ENCODE measurements at places on chromosomes 13 and 19.
A peak's percentile ranks its signal among the peaks of the same experiment; 100 is the strongest.

DNA sequence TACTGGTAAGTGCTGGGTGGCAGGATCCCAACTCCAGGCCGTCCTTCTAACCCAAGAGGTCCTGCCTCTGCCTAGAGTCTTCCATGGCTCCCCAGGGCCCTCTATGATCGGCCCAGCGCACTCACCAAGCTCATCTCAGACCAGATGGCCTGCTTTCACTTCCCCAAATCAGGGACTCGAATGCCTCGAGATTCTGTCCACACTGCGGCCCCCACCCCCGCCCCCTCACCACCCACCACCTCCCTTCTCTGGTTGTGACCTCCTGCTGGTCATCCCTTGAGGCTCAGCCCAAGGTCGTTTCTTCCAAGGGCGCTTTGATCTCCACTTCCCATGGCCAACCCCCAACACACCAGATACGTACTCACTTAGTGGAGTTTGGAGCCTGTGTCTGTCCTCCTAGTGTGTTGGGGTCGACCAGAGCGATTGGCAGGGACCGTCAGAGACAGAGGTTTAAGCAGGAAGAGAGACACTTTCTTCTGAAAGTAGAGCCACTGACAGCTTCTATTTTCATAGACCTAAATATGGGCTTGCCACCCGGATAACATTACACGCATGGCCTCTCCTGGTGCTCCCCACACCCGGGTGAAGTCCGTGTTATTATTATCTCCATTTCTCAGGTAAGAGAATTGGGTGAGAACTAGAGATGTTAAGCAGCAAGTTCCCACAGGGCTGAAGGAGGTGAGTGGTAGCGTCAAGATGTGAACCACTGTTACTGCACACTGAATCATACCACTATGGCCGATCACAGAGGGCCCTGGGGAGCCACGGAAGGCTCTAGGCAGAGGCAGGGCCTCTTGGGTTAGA is at the start of gene FCER2:
Gene FCER2, minus strand, starts transcription at position 478 of the 804 bp plus-strand sequence. CDS start 2,371 bp downstream, outside the sequence.
- no peak for DNase-seq

DNA sequence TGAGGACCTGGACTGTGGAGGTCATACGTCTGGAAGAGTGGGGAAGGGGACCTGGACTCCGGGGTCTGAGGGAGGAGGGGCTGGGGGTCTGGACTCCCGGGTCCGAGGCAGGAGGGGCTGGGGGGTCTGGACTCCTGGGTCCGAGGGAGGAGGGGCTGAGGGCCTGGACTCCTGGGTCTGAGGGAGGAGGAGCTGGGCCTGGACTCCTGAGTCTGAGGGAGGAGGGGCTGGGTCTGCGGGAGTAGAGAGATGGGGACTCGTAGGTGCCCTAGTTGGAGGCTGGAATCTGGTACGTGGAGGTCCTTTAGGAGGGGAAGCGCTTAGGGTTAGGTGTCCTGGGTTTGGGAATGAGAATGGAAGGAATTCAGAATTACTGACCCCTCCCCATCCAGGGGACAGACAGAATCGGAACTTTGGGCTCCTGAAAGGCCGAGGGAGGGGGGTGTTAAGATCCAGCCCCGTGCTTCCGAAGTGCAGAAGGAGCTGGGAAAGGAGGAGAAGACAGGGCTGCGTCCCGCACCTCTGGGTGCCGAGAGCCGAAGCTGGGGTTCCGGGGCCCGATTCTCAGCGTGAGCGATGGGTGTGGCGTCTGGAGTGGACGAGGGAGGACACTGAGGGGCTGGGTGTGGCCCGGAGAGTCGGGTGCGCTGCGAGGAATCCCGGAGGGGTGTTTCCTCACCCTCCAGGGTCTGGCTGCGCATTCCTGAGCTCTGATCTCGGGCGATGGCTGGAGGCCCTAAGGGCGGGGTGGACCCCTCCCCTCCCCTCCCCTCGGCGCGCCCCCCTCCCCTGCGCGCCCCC is 608 bp downstream of the MYADM start:
- peak; percentile 21 for DNase-seq

DNA sequence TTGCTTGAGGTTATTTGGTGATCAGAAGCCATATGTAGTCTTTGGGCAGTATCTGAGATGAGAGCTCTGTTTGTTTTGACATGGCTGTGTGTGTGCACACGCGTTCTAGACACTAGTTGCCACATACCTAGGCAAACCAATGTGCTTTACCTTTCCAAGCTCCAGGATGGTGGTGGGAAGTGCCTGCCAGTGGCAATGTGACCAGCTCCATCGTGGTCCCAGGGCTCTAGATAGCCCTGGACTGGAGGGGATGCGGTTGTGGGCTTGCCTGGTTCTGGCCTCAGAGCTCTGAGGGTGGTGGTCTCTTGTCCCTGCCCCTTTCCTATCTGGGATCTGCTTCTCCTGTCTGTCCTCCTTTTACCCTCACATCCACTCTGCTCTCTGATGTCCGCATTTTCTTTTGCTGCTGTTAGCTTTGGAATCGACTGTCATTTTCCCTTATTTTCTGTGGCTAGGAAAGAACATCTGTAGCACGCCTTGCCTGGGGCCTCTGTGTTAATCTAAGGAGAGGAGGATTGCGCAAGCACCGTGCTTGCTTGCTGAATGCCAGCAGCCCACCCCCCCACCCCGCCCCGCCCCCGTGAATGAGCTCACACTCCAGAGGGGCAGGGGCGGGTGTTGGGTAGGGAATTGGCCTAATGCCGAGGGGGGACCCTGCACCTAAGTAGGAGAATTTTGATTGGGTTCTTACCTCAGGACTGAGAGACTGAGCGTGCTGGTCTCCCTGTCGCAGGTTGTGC is 89.5 kb downstream of the ARHGEF7 start:
- DNase-seq = peak; percentile 12

- DNase-seq = no peak
These were observed 1.0 kb downstream of the HIF3A start for GRCh38 chr19:46297700-46298478.

GRCh38 chr13:48295271-48295670 is 8.3 kb upstream of the RB1 start:
- no peak for DNase-seq

GRCh38 chr19:49890349-49891311 is 6.1 kb downstream of the IL4I1 start:
- peak; percentile 68 for DNase-seq

- DNase-seq = no peak
These were observed 28.6 kb upstream of the PNMA8B start for GRCh38 chr19:46524308-46524707.

DNA sequence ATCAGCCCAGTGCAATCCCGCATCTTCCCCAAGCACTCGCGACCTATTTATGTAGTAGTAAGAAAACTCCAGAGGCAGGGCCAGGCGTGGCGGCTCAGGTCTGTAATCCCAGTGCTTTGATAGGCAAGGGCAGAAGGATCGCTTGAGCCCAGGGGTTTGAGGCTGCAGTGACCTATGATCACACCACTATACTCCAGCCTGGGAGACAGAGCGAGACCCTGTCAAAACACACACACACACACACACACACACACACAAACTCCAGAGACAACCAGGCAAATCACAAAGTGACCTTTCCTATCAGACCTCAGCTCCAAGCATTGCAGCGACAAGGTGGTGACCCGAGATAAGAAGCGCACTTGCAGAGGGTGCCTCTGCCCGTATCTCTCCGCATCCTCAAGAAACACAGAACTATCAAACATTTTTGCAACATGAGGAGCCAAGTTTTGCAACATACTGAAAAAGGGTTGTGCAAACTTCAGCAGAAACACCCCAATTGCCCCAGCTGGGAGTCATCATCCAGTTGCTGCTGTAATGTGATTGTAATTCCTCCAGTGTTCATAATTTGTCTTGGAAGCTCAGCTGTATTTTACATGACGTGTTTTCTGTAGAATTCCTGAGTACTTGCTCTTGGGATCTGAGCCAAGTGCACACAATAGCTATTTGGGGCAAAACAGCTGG is 8.7 kb upstream of the KLF2 start:
- DNase-seq = no peak

DNA sequence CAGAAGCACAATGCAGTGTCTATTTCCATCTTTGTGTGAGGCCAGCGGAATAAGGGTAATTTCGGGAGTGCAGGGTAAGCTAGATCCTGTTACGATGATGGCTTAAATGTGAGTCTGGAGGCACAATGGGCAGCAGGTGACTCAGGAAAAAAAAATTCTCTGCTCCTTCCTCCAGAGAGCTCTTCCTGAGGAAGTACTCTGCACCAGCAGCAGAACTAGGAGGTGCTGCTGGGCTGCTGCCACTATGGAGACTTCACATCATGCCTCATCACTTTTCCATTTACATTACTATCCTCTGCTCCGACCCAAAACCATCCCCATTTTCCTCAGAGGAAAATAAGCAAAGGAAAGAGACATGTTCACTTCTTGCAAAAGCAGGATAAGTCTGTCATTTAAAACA is 282.0 kb downstream of the DNAJC15 start:
- no peak for DNase-seq

DNA sequence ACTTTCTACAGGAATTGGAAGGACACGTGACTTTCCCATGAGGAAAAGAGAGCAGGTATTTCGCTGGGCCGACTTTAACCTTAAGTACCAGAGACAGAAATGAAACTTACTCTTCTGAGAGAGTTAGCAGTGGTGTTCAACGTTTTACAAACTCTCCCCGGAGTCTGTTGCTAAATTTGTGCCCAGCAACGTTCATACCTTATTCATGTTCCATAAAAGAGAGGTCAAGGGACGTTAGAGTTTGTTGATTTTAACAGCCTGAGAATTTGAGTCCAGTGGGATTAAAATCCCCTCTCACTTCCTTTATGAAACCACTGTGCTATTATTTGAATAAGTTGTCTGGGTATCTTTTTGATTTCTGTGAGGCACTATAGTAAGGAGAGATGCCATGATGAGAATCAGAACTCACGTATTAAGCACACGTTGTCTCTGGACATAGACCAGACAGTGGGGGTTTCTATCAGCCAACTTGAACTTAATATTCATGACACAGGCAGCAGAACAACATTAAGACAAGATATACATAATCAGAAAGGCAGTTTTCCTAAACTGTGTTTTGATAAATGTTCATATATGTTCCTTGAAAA is 33.4 kb downstream of the SPRY2 start:
- DNase-seq = no peak

DNA sequence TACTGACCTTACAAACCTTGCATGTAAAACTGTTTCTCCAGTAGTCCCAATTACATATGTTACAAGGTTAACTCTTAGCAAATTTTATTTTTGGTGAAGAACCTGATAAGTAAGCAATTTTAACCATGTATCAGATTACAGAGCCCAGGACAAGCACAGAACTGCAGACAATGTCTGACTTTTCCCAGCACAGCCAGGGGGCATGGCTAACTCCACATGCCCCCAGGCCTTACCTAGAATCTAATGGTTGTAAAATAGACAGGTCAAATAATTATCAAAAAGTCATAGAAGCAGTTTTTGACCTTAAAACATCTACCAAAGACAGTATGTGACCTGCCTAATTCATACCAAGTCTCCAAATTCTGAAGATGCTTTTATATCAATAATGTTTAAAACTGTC is 364.1 kb downstream of the FOXO1 start:
- no peak for DNase-seq

DNA sequence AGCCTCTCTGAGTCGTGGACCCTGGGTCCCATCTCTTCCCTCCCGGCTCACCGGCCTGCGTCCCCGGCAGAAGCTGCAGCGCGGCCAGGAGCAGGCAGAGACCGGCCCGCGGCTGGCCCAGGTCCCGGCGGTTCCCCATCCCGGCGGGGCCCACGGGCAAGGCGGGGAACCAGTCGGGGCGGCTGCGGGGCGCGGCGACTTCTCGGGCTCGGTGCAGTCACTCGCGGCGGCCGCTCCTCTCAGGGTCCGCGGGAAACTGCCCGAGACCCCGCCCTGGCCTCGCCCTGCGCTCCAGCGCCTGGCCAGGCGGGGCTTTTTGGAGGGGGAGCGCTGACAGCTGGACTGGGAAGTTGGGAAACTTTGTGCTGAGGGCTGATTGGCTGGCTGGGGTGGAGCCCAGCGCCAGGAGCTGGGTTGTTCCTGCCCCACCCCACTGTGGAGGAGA is at the start of gene COL5A3:
Gene COL5A3, minus strand, starts transcription at position 258 of the 445 bp plus-strand sequence. Its CDS starts 119 bp downstream, at position 139.
- no peak for DNase-seq

DNA sequence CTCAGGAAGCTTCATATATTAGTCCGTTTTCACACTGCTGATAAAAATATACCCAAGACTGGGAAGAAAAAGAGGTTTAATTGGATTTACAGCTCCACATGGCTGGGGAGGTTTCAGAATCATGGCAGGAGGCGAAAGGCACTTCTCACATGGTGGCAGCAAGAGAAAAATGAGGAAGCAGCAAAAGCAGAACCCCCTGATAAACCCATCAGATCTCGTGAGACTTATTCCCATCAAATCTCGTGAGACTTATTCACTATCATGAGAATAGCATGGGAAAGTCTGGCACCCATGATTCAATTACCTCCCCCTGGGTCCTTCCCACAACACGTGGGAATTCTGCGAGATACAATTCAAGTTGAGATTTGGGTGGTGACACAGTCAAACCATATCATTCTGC is 23.1 kb downstream of the FLT3 start:
- DNase-seq = no peak

GRCh38 chr19:18833141-18833476 is 1.4 kb downstream of the UPF1 start:
- no peak for DNase-seq

GRCh38 chr19:7969555-7969939 is 26.1 kb upstream of the TIMM44 start:
- DNase-seq = no peak

GRCh38 chr13:81637457-81637856 is 1296.5 kb upstream of the SPRY2 start:
- no peak for DNase-seq

GRCh38 chr13:45468635-45469034 is 3.9 kb downstream of the COG3 start:
- no peak for DNase-seq

DNA sequence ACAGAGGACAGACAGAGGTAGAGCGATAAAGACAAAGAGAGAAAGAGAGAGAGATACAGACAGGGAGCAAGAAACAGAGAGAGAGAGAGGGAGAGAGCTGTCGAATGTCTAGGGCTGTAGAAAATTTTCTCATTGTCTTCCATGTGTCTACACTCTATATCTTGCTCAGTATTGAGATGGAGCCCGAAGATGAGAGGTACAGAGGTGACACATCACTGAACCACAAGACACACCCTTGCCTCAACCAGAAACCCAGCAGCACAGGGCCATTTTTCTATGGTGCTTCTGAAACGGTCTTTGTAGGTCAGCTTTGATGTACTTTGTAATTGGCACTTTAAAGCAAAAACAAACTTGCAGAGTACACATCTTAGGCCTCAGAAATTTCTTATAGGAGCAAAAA is 111.9 kb downstream of the KL start:
- DNase-seq = no peak

DNA sequence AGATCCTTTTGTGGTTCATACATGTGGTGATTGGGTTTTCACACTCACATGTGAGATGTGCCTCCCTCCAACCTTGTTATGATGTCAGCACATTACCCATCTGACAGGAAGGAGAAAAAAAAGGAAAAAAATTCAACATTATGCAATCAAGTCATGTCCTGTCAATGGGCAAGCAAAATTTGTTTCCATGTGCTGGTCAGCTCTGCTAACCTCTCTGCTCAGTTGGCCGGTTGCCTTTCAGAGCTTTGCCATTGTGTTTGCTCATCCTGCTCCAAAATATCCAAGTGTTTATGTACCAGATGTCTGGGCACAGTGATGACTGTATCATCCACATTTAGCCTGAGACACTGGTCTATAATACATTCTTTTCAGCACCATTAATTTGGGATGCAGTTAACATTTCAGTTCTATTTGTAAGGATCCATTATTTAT is 27.0 kb upstream of the METTL21C start:
- no peak for DNase-seq
